Activated T-helper 1 cell treated with Interleukin-2 at 50 U/mL for 16 hours (primary cell): ENCODE measurements at places on chromosomes 12 and 14.

DNA sequence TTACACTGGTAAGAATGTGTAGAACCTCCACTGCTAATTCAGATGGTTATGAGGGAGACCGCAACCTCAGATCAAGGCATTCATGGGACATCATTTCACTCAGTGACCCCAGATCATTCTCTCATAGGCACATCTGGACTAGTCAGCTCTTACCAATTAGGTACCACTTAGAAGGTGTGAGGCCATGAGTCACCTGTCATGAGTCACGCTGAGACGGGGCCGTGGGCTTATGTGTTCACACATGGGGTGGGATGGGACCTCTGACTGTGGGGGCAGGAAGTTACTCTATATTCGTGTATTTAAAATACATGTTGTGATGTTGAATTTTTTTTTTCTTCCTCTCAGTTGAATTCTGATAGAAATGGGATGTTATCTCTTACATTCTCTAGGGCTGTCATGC is 55.9 kb downstream of the CCDC92 start:
- DNase-seq: no peak

DNA sequence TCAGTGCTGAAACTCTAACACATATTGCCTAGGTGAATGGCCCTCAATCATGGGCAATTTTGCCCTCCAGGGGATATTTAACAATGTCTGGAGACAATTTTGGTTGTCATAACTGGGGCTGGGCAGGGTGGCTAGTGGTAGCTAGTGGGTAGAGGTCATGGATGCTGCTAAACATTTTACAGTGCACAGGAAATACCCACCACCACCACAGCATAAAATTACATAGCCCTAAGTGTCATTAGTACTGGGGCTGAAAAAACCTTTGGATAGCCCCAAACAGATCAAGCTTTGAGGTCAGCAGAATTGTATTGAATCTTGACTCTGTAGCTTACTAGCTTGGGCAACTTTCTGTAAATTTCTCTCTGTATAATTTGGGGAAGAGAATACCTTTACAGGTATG is 758.0 kb downstream of the BCL11B start:
- DNase-seq: no peak

- DNase-seq: no peak
Measured at GRCh38 chr12:88306471-88307069, 164.5 kb downstream of the TMTC3 start.

GRCh38 chr12:43282106-43282505 is 269.9 kb downstream of the ADAMTS20 start:
- no peak for DNase-seq
